ENCODE measurements at places on chromosomes 4 and X.

- DNase-seq = no peak
Observed at GRCh38 chr4:134531013-134531412, 329.4 kb upstream of the PABPC4L start.

DNA sequence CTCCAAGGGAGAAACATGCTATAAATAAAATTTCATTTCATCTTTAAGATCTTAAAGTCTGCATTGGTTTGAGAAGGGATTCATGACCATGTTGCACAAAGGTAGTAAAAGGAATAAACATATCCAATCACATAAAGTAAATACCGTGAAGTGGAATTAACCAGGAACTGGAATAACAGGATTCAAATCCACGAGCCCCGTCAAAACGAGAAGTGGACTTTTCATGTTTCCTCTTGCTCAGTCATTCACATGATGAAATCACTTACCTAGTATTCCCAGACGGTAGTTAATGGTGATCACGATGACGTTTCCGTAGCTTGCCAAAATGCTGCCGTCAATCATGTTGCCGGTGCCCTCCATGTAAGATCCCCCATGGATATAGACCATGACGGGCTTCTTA is 199.7 kb downstream of the NLGN4X start:
- no peak for DNase-seq

- DNase-seq = no peak
Observed at GRCh38 chrX:33062041-33062440, 149.3 kb downstream of the DMD start.

GRCh38 chr4:11301075-11301660 is 127.5 kb downstream of the HS3ST1 start:
- no peak for DNase-seq

GRCh38 chr4:169080981-169081380 is 70.9 kb upstream of the CBR4 start:
- DNase-seq = no peak

GRCh38 chrX:139902559-139902958 is 30.3 kb downstream of the ATP11C start:
- no peak for DNase-seq

DNA sequence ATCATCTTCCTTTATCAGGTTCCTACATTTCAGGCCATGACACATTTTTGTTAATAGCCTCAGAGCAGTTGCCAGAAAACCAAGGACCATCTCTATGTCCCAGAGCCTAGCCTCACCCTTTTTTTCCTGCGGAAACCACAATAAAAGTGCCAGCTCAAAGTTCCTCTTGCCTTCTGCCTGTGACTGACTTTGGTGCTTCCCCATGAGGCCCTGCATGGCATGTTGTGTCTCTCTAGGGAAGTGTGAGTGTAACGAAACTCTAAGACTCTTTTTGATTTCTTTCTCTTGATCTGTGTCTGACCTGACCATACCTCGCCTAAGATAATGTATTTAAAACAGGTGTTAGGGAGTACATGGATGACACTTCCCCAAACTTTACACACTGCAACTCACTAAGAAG is 642.3 kb upstream of the BOD1L1 start:
- DNase-seq = no peak

DNA sequence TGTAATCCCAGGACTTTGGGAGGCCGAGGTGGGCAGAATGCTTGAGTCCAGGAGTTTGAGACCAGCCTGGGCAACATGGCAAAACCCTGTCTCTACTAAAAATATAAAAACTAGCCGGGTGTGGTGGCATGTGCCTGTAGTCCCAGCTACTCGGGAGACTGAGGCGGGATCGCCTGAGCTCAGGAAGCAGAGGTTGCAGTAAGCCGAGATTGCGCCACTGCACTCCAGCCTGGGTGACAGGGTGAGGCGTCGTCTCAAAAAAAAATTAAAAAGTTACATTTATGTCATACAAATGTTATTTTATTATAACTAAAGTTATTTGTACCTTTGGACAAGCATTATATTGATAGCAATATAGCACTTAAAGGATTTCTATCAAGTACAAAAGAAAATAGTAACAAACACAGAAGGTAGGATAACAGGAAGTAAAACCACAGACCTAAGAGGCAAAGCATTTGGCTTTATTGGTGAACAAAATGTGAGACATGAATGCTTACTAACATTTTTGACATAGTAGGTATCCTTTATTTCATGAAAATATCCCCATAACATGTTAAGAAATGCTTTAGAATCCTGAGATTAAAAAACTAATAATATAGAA is 51.5 kb downstream of the TMEM165 start:
- no peak for DNase-seq

DNA sequence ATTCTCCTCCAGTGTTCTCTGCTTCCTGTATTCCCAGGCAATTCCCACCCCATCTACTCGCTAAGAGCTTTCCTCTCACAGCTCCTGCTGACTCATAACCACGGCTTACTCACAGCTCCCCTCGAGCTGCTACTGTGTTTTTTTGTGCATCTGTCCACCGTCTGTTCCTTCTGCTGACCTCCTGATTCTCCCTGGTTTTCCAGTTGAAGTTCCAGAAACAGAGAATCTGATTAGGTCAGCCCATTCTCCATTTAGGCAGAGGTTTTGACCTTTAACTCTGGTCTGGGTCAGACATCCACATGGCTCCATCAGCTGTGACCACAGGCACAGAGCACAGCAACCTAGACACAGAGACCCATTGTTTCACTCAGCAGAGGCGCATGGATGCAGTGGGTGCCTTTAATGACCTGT is 5.5 kb upstream of the SMIM20 start:
- no peak for DNase-seq
